ENCODE measurements at places on chromosomes 11 and 22.

DNA sequence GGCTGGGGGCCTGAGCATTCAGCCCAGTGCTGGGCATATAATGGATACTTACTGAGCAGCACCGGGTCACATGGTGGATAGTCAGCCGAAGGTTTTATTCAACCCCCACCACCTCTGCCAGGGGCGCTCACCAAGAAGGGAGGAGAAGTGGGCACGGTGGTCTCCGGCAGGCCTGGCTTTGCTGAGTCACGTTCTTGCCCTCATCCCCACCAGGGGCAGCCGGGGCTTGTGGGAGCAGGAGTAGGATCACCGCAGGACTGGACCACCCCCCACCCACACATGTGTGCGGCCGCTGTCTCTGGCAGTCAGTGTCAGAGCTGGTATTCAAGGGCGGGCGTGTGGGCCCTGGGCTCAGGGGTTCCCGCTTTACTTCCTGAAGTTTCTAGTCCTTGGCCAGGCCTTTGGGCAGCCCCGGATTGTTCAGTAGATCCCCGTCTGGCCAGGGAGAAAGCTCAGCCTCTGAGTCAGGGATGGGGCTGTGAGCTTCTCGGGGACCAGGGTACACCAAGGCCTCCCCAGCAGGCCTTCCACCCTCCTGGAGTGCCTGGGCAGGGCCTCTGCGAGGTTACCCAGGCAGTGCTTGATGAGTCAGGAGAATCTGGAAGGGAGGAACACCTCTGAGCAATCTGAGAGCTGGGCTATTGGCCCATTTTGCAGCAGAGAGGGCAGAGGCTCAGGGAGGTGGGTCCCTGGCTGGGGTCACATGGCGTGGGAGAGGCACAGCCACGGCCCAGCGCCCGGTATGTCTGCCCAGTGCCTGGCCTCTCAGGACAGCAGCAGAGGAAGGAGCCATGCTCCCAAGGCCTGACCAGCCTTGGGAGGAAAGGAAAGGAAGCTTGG, 60.6 kb downstream of the RTL6 start:
- no peak for DNase-seq

- DNase-seq: no peak
Measured at GRCh38 chr11:122176651-122177050, 60.6 kb upstream of the BLID start.

GRCh38 chr11:35390737-35391682, 28.3 kb downstream of the SLC1A2 start:
- DNase-seq: peak; percentile 84

DNA sequence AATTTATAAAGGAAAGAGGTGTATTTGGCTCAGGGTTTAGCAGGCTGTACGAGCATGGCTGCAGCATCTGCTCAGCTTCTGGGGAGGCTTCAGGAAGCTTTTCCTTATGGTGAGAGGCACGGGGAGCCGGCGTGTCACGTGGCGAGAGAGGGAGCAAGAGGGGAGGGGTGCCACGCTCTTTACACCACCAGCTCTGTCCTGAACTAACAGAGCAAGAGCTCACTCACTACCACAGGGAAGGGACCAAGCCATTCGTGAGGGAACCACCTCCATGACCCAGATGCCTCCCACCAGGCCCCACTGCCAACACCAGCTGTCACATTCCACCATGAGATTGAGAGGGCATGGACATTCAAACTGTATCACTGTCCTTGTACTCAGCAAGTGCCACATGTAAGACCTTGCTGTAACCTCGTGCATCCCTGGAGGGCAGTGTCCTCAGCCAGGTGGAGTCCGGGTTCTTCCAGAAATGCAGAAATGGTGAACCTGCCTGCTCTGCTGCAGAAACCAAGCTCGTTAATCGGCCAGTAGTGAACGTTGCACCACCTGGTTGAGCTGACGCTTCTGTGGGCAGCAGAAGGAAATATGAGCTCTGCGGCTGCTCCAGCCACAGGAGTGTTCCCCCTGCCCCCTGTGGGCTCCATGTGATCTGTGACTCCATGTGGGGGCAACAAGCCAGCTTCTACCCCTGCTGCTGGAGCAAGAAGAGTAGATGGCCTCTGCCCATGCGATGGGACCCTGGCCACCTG, 368.6 kb downstream of the TBC1D22A start:
- DNase-seq: no peak

DNA sequence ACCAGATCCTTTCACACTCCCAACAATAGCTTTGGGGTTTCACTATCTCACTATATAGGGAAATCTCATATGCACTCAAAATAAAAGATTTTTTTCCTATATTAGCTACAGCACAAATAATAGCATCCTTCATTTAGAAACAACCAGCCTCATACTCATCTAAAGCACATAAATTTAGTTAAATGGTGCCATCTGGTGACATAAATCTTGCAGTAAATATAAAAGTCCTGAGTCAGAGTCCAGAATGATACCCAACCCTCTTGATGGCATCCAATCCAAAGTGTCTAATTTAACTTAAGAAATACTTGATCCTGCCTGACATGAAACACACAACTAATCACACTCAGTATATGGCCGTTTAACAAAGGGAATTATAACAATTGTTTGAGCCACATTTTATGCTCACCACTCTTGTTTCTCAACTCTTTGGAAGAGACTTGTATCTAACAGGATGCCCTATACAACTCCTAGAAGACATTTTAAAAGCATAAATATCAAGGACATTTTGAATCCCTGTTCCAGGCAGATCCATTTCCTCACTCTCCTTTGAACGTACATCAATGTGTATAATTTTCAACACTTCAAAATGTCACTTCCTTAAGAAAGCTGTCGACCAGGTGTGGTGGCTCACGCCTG, 36.2 kb downstream of the DLG2 start:
- DNase-seq: peak; percentile 47

DNA sequence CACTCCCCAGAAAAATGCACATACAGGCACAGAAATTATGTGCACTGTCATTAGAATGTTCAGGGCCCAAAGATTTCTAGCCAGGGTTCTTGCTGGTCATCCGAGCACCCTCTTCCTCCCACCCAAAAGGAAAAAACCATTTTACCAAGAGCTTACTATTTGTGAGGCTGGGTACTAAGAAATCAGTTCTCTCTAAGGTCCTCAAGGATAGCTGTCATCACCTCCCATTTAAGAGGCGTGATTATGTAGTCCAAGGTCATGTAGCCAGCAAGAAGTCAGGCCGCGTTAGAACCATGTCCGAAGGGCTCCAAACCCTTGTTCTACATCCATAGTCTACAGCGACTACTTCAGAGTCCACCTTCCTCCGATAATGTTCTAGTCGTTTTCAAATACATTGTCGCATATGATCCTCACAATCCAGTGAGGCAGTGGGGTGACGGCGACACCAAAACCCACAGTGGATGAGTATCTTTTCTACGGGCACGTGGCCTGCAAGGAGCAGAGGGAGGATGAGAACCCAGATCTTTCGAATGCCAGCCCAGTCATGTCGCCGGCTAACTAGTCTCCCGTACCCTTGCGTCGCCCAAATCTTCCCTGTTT, 634 bp downstream of the TIMM8B start:
- peak; percentile 28 for DNase-seq

DNA sequence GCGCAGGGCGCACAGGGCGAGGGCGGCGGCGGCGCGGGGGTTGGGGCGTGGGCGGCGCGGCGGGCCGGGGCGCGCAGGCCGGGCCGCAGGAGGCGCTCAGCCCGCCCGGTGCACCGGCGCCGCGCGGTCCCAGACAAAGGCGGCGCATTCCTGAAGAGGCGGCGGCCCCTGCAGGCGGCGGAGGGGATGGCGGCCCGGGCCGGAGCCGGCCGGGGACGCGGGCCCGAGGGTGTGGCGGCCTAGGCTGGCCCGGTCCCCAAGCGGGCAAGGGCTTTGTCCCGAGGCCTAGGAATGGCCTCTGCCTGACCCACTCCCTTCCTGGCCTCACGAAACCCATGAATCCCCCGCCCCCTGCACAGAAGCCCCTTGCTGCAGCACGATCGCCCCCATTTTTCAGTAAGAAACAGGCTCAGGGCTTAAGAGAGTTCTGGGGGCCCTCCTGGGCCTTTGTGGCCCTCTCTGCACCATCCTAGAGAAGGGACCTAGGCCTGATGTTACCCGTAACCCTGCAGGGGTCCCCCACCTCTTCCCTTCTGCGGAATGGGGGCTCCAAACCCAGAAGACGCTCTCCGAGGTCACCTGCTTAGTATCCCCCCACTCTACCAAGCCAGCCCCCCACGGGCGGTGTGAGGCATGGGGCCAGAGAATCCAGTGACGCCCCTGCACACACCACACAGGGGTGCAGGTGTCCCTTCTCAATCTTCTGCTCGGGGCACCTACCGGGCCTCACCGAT, at the start of gene RTN4R:
TSS of gene RTN4R (minus strand) at position 40 of the 734 bp plus-strand sequence. CDS start 226 bp downstream, outside the sequence.
- DNase-seq: peak; percentile 50

GRCh38 chr11:64356498-64357411, 2.2 kb upstream of the RPS6KA4 start:
- DNase-seq: peak; percentile 31

GRCh38 chr22:20652582-20652981, 121.3 kb upstream of the SERPIND1 start:
- no peak for DNase-seq

GRCh38 chr11:115207916-115208315, 296.3 kb downstream of the CADM1 start:
- no peak for DNase-seq

DNA sequence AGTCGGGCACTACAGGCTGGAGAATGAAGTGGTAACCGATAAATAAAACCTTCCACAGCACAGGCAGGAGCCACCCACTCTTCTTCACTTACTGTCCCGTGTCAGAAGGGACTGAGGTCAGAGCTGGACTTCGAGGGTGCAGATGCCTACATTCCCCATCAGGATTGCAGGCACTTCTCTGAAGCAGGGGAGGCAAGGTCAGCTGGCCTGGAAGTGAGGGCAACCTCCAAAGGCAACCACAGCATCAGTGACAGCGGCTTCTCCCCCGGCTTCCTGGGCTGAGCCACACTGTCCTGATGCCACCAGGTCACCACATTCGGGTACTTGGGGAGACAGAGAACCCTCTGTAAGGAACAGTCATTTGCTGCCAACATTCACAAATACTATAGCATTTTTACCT, 22.7 kb downstream of the TCIRG1 start:
- no peak for DNase-seq

DNA sequence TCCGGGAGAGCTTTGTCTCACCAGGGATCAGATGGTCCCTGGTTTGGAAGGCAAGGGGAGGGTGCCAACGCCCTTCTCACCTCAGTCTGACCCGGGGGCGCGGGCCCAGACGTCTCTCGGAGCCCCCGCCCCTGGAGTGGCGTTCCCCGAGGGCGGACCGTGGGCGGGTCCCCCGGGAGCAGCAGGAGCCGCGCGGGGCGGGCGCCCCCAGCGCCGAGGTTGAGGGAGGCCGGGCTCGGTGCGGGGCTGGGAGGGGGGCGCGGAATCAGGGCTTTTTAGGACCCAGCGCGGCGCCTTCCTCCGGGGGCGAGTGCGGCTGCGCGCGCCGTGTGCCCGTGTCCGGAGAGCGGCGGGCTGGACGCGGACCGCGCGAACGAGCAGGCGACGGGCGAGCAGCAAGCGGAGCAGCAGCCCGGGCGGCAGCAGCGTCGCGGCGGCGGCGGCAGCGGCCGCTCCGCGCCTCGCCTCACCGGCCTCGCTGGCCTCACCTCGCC, at the start of gene KCNC1:
TSS of gene KCNC1 (plus strand) at position 364 of the 494 bp plus-strand sequence. CDS start 1,222 bp downstream, outside the sequence.
- no peak for DNase-seq

DNA sequence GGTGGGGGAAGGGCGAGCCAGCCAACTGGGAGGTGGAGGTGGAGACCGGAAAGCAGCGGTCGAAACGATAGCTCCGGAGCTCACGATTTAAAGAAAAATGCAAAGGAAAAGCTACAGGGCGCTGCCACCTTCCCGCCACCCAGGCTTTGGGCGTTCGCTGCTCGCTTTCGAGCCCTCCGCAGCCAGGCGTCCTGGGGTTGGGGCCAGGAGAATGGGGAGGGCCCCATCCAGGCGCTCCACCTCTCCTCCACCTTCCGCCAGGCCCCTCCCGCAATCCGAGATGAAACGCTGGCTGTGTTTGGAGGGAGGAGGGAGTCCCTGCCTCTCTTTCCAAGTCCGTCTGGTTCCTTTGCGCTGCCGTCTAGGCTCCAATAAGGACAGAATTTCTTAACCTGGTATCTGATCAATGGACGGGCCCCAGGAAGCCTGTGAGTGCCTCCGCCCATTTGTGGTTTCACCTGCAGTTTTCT, 483 bp upstream of the ABTB2 start:
- peak; percentile 45 for DNase-seq

DNA sequence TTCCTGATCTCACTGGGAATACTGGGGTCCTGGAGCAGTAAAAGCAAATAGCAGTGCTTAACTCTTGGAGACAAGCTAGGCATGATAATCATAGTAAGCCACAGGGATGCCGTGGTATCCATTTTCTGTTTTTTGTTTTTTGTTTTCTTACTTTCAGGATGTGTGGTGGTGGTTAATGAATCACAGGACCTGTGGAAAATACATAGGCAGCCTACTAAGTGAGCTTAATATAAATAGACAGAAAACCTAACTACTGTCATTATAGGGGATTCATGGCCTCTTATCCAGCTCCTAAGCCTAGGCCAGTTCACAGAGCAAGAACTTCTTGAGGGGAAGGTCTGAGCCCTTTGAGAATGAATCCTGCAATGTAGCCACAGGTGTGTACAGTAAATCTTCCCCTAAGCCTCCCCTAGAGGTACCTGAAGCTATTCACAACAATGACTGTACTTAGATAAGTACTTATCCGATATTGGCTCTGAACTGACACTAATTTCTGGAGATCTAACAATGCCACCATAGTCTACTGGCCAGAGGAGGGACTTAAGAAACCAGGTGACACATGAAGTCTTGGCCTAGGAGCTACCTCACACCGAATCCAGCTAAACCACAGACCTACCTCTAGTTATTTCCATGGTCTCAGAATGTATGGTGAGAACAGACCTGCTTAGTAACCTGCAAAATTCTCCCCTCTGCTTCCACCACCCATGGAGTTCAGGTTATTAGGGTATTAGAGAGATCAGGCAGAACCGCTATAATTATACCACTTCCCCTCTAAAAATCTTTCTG, 83.6 kb downstream of the ENTHD1 start:
- no peak for DNase-seq

DNA sequence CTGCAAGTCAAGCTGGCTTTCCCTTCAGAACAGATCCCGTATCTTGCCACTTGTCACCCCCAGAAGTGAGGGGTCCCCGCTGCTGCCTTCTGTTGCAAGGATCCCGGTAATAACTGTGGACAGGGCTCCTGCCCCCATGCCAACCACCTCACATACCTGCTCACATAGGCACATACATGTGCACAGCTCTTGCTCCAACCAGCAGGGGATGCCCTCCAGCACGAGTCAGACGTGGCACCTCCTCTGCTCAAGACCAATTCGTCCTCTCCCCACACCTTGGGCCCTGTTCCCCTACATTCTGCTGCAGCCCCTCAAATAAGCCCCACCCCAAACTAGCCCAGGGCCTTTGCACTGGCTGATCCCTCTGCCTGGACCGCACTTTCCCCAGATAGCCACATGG, 163.3 kb downstream of the CRYBB2 start:
- DNase-seq: no peak

DNA sequence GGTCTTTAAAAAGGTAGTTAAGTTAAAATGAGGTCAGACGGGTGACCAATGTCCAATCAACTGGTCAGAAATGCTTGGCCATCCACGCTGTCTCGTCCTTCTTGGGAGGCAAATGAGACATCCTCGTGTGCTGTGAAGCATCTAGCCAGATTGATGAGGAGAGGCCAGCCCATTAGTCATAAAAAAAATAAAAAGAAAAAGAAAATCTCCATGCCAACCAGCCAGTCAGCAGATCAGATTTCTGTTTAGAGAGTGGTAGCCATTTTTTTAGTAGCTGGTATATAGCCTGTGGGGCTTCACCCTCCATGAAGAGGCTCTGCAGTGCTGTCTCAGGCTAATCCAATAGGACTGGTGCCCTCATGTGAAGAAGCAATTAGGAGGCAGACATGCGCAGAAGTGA, 343.1 kb upstream of the SYN3 start:
- DNase-seq: no peak

GRCh38 chr11:7977232-7977917, 9.8 kb upstream of the EIF3F start:
- DNase-seq: peak; percentile 98

- no peak for DNase-seq
Measured at GRCh38 chr11:79098146-79098545, 342.7 kb downstream of the TENM4 start.

All from HCEC 1CT (cell line).